Stimulated activated CD4-positive, alpha-beta T cell treated with anti-CD3 and anti-CD28 coated beads, Interleukin-4, amount 100 ng/mL, for 1 hour (primary cell): ENCODE measurements at places on chromosomes 11 and 22.
A peak's percentile ranks its signal among the peaks of the same experiment; 100 is the strongest.

DNA sequence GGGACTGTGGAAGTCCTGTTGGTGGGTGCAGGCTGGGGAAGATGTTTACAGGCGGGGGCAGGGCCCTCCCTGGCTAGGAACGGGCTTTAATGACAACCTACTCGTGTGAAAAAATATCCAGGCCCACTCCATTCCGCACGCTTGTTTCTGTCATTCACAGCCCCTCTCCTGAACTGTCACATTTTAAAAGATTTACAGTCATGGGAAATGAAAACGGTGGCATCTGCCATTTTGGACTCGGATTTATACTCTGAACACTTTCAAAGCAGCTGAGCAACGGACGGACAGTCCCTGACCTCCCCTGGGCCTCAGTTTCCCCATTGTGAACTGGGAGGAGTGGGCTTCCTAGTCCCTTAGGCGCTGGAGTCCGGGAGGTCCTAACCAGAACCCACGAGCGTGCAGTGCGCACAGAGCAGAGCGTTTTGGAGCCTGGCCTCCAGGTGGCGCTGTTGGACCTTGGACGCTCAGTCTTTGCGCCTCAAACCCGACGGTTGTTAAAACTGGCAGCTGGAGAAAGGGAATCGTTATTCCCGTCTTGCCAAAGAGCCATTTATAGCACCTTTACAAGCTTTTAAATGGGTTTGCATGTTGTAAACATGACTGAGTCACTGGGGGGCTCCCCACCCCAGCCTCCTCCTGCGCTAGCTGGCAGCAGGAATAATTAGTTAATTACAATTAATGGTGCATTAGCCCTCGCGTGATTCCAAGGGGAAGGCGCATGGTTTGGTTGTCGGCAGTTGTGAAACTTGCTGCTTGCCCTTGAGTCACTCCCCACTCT, 75.3 kb downstream of the FBLN1 start:
- DNase-seq = peak; percentile 81

- no peak for DNase-seq
Measured at GRCh38 chr11:6448574-6448973, 7.8 kb upstream of the HPX start.

GRCh38 chr11:90908074-90908473, 685.2 kb upstream of the CHORDC1 start:
- no peak for DNase-seq

- no peak for DNase-seq
Measured at GRCh38 chr11:78181185-78181584, 7.2 kb downstream of the KCTD21 start.

DNA sequence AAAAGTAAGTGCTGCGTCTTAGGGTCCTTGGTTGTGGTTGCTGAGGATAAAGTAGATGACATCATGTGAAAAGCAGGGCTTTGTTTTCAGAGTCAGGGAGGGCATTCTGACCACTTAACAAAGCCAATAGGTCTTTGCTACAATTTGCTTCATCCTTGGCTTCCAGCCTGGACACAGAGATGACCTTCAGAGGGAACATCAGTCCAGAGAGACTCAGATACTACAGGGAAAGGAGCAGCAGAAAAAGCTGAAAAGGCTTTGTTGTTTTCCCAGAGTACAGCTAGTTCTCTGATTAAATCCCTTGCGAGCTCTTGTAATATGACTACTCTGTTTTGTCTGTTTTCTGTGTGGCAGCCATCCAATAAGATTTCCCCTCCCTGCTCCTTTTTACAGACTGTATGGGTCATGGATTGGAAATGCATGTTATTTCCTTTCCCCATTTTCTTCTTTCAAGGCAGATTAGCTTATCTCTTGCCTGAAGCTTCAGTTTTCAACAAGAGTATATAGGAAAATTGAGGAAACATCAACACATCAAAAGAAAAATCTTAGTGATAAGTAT, 31.9 kb downstream of the ATG13 start:
- DNase-seq = no peak

DNA sequence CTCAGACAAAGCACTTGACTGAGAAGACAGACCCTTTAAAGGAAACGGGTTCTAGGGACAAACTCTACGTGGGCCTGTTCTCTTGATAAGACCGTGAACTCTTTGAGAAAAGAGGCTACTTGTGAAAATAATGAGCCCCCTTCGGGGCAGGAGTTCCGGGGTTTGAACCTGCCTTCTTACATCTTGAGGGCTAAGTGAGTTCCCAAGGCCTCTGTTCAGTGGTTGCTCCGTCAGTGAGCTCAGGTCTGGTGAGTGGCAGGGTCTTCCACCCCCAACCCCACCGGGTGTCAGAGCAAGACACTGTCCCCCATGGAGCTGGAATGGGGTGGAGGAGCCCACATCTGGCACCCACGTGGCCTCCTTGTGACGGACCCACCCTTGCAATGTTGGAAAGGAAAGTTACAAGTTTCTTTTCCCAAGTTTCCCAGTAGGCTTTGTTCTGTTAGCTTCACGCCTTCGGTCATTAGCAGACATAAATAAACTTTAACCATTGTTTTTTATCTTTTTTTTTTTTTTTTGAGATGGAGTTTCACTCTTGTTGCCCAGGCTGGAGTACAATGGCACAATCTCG, 6.3 kb upstream of the SAMM50 start:
- DNase-seq = no peak

DNA sequence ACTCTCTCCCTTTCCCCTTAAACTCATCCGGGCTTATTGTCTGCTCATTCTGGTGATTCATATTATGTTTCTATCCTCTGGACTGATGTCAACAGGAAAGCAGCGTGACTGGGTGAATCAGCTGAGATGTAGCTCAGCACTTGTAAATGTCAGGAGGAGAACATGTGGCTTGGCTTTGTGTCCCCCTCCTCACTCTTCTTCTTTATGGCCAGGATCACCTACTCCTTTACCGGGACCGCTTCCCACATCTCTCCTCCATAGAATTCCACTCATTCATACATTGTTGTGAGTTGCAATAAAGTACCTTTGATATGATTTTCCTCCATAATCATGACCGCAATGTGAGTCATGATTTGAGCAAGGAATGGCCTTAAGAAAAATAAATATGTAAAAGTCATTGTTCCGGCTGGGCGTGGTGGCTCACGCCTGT, 15.8 kb upstream of the SYN3 start:
- no peak for DNase-seq

DNA sequence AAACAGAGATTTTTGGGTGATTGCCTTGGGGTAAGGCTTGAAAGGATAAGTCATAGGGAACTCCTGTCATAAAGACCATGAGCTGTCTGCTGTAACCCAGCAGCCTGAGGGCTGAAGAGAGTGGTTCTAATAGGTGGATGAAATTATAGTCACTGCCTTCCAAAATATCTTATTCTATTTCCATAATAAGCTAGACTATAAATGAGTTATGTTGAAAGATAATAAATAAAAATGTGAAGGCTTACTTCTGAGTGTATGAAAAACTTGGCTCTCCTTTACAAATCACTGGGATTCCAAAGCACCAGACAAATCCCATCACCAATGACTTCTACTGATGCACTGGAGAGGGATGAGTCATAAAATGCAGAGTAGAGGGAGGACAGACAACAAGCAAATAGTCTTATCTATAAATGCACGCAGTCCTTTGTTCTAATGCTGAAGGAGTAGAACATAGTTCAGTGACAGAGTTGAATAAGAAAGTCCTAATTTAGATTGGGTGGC, 775.0 kb upstream of the LRRC4C start:
- DNase-seq = no peak

- DNase-seq = no peak
Measured at GRCh38 chr11:5690216-5690615, 626 bp downstream of the TRIM22 start.

DNA sequence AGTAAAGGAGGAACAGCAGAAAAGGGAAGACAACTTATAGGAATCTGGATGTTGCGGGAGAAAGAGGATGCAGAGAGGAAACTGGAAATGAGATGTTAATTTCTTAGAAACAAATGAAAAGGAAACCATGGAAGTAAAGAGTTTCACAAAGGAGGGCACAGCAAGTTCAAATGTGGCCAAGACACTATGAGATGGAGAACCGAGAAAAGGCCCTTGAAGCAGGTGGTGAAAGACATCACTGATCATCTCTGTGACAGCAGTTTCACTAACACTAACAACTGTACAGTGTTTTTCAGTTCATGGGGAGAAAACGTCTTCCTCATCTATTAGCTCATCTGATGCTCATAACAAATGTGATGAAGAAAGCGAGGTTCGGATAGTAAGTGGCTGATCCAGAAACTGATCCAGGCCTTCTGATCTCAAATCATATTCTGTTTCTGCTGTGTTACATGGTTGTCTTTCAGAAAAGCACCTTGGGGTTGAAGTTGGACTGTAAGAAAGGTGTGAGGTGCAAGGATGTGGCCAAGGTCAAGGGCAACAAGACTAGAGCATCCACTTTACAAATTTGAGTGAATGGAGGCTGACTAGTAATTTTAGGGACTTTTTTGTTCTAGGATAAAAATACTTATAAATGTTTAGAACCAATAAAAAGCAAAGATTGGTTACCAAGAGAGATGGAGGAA, 492.1 kb upstream of the CADM1 start:
- no peak for DNase-seq

GRCh38 chr11:86119906-86120305, 51.0 kb upstream of the PICALM start:
- no peak for DNase-seq

GRCh38 chr11:11430431-11430830, 77.4 kb upstream of the CSNK2A3 start:
- DNase-seq = no peak

DNA sequence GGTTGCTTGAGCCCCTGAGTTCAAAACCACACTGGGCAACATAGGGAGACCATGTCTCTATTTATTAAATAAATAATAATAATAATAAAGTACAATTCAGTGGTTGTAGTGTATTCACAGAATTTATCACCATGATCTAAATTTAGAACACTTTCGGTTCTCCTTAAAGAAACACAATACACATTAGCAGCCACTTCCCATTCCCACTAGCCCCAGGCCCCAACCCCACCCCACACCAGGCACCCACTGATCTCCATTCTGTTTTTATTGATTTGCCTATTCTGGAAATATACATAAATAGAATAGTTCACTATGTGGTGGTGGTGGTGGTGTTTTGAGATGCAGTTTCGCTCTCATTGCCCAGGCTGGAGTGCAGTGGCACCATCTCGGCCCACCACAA, 45.7 kb downstream of the BCL2L13 start:
- no peak for DNase-seq

DNA sequence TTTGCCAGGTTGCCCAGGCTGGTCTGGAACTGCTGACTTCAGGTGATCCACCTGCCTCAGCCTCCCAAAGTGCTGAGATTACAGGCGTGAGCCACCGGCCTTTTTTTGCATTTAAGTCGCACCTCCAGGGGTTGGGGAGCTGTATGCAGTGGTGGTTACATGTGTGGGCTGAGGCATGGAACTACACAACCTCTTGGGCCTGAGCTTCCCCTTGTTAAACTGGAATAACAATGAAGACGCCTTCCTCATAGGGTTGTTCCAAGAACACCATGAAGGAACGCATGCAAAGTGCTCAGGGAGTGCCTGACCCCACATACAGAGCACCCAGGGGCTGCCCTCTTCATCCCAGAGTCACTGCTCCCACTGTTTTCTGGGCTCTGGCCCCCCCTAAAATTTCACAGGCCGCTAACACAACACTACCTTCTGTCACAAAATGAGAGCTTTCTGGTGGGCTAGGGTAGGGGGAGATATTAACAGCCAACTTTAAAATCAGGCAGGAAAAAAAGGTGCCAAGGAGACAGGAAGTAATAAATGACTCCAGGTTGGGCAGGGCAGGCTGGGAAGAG, 1.3 kb upstream of the FAM118A start:
- DNase-seq = no peak

DNA sequence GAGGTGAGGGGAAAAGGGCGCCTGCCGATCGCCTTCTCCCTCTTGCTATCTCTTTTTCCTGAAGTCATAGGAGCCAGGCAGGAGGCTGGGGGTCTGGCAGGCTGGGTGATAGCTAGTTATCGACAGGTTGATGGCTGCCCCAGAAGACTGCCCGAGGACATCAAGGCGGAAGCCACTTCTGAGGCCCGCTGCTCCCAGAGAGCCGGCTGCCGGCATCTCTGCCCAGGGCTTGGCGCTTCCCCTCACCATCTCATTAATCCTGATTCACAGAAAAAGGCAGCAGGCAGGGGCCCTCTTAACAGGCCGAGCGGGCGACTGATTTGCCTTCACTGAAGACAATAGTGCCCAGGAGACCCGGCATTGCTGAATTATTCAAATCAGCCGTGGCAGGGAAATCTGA, 124.2 kb downstream of the MIAT start:
- DNase-seq = no peak

DNA sequence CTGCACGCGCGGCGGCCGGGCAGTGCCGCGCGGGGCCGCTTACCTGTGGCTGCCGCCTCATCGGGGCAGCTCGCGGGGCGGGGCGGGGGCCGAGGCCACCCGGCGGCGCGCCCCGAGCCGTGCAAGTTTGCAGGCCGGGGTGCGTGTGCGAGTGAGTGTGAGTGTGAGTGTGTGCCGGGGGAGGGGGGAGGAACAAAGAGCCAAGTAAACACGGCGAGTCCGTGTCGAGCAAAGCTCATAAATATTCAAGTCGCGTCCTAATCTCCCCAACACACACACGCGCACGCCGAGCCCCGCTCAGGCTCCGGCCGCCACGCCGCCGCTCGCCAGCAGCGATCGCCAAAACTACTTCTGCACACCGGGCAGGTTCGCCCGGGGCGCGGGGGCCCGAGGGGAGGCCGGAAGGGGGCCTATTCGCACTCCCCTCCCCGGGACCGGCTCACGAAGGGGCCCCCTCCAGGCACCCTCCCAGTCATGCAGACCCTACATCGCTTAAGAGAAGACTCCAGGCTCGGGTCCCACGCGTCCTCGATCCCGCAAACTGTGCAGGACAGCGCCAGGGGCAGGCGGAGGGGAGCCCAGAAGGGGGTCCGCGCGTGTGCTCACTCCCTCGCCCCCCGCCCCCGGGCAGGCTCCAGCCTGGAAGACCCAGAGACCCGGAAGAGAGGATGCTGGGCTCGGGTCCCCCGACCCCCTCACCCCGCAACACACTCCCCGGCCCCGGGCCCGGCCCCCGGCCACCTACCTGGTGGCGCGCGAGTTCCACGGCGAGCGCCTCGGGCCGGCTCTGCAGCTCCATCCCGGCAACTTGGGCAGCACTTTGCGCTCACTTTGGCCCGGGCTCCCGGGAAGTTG, 827 bp downstream of the PHF21B start:
- DNase-seq = no peak

DNA sequence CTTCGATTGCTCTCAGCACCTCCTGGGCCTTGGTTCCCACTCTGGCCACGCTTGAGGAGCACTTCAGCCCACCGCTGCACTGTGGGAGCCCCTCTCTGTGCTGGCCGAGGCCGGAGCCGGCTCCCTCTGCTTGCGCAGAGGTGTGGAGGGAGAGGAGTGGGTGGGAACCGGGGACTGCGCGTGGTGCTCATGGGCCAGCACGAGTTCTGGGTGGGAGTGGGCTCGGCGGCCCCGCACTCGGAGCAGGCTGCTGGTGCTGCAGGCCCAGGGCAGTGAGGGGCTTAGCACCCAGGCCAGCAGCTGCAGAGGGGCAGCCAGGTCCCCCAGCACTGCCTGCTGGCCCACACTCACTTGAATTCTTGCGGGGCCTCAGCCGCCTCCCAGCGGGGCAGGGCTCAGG, 12.2 kb downstream of the OR4B1 start:
- no peak for DNase-seq

GRCh38 chr22:43869799-43870198, 7.5 kb upstream of the SULT4A1 start:
- DNase-seq = no peak

GRCh38 chr11:8810540-8811301, 100.3 kb upstream of the AKIP1 start:
- no peak for DNase-seq
